GM12865 (cell line): ENCODE measurements at places on chromosomes 11 and 22.
A peak's percentile ranks its signal among the peaks of the same experiment; 100 is the strongest.

DNA sequence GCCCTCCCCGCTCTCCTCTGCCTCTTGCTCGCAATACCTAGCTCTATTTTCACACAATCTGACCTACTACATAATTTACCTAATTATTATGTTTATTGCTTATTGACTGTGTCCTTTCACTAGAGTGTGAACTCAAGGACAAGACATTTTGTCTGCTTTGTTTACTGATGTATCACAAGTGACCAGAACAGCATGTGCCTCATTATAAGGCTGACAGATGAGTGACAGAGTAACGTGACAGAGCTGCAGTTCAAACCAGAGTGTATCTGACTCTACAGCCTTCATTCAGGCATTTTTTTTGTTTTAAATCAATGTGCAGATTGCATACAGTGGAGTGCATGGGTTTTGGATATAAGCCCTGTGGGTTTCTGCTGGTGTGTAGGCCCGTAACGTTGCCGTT is 82.0 kb upstream of the RAB1B start:
- no peak for DNase-seq

DNA sequence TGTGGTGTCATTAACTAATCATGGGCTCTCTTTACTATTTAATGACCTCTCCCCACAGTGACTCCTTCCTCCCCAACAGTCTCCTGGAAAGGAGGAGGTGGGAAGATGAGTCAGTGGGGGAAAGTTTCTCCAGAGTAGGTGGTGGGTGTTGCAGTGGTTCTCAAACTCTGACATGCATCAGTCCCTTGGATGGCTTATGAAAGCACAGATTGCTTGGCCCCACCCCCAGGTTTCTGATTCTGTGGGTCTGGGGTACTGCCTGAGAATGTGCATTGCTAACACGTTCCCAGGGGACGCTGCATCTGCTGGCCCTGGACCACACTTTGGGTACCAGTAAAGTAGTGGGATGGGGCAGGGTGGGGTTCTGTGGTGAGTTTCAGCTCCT is 9.8 kb downstream of the CD82 start:
- no peak for DNase-seq

DNA sequence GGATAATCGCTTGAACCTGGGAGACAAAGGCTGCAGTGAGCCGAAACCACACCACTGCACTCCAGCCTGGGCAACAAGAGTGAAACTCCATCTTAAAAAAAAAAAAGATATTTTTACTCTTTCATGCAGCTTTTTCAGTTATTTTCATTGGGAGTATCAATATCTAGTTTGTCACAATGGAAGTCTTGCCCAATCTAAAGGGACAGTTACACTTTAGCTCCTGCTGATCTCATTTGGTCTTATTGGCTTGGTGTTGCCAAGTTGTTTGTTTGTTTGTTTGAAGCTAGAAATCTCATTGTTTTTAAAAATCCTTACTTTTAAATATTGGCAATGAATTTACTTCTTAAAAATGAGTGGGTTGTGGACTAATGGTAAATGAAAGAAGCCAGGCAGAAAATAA is 24.7 kb downstream of the CEP295 start:
- DNase-seq, result no peak

DNA sequence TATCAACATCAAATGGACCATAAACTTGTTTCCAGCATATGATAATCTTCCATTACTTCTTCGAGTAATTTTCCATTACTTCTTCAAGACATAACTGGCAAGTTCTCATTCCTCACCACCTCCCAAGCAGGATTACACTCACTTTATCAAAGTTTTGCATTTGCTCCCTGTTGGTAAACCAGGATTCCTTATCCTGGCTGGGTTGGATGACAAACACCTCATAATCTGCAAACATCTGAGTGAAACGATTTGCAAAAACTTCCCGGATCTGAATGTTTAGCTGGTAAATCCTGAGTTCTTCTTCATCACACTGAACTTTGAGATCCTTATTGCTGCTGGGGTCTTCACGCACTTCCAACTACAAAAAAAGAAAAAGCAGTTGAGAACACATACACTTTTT is 86.4 kb downstream of the DENND5A start:
- no peak for DNase-seq

- DNase-seq, result no peak
These were observed 6.2 kb downstream of the USH1C start for GRCh38 chr11:17538054-17538453.

DNA sequence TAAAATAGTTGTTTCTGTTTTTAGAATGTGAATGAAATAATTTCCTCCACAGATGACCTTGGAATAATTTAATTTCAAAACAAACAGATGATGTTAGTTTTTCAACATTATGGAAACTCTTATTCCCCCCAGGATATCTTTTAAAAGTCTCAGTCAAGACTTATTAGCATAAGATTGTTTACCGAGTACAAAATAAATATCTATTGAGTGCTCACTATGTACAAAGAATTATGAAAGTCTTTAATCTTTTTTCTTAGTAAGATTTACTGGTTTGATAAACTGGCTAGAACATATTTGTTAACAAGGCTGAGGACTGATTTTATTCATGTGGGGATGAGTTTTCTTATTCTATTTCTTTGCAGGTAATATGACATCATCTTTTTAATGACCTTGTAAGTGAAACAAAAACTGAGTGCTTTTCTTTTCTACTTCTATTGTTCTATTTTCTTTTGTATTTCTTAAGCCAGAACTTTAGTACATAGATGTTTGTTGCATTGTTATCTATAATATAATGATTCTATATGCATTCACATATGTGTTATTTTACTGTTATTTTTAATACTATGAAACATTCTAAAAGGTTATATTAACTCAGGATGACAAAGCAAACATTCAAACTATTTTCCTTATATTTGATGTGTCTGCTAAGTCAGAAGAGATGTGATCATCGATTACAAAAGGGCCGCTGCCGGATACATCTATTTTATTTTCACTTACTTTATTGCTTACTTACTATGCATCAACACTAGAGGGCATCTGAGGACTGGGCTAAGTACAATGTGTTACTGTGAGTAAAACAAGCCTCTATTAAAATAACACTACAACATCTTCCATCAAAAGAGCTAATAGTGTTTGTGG is 111.0 kb upstream of the ARHGAP42 start:
- DNase-seq, result peak; percentile 68

GRCh38 chr11:111047374-111047773 is 198.2 kb upstream of the POU2AF2 start:
- no peak for DNase-seq

DNA sequence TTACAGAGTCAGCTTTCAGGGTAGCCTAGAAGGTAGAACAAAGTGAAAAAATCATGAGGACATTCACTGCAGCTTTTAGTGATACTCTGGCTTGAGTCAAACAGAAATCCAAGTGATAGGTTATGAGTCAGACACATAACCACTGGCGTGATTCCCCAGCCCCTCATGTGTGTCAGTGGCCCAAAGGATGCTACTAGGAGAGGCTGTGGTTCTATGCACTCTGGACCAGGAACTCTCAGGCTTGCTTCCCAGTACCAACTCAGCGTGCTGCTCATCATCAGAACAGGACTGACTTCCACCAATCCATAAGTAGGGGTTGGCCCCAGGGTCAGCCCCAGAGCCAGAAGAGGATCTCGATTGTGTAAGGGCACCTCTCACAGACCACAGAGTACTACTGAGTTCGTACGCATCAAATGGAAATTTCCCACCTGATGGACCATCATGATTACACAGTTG is 116.8 kb downstream of the MED15 start:
- DNase-seq, result peak; percentile 95

- DNase-seq, result peak; percentile 86
These were observed 9.8 kb downstream of the FAM111A start for GRCh38 chr11:59152312-59152951.

- DNase-seq, result no peak
These were observed 17.8 kb upstream of the RCN1 start for GRCh38 chr11:32072872-32073643.

- no peak for DNase-seq
These were observed 14.5 kb downstream of the DCHS1 start for GRCh38 chr11:6640985-6641701.

DNA sequence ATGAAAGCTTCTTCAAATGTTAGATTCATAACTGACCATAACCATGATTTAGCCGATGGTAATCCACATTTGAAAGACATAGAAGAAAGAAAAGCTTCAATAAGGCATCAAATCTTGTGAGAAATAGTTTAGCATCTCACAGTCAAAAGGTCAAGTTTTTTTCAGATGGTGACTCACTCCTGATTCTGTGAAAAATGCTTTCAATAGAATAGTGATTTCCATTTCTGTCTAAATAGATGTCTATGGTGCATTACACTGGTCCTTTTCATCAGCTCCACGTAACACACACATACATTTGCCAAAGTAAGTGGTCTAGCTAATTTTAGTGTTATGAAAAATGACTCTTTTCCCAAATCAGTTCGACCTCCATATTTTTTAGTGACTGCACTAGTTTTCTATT is 139.2 kb downstream of the LRRC4C start:
- peak; percentile 9 for DNase-seq
